Stimulated activated CD4-positive, alpha-beta T cell treated with anti-CD3 and anti-CD28 coated beads, Interleukin-2, amount 100 ng/mL, for 4 hours (primary cell): ENCODE measurements at places on chromosomes 13 and 19.

DNA sequence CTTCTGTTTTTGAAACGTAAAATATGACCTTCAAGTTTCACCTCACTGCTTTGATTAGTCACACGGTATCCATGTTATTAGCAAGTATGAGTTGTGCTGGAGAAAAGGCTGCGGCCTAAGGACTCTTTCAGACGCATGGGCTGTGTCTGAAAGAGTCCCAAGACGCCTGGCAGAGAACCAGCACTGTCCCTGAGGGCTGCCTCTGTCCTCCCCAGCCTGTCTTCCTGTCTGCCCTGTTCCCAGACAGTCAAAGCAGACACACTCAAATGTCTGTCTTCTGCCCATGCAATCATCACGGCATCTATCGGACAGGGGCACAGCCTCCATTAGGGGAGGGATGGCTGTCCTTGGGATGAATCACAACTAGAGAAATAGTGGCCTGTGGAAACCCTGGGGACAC is 65.5 kb downstream of the DPY19L3 start:
- no peak for DNase-seq

GRCh38 chr19:15449620-15450527 is at the start of gene WIZ:
WIZ (minus strand) TSS chr19:15449956; CDS start chr19:15448307, 1,649 bp downstream.
- peak; percentile 72 for DNase-seq

- no peak for DNase-seq
These were observed 31.0 kb upstream of the COX7A1 start for GRCh38 chr19:36183245-36183628.

- DNase-seq, result no peak
These were observed 26.5 kb downstream of the ELL start for GRCh38 chr19:18495204-18495911.

DNA sequence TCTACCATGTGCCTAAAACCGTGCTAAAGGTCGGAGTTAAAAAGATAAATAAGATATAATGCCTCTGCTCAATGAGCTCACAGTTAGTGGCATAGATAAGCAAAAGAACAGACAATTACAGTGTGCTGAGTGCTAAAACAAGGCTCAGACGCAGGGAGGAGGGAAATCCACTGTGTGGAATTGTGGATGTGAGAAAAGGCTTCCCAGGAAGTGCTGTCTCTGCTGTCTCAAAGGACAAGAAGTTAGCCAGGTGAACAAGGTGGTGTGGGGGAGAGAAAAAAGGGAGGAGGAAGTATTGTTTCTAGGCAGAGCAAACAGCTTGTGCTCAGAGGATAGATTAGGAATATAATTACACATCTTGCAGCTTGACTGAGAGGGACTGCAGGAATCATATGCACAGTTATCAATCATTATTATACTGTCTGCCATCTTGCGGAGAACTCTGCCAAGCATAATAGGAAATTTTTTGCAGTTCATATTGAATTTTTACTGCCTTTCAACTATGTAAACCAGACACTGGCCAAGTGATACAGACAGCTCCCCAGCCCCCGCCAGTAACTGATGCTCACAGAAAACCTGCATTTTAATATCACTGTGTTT is 9.3 kb downstream of the C13orf42 start:
- no peak for DNase-seq

DNA sequence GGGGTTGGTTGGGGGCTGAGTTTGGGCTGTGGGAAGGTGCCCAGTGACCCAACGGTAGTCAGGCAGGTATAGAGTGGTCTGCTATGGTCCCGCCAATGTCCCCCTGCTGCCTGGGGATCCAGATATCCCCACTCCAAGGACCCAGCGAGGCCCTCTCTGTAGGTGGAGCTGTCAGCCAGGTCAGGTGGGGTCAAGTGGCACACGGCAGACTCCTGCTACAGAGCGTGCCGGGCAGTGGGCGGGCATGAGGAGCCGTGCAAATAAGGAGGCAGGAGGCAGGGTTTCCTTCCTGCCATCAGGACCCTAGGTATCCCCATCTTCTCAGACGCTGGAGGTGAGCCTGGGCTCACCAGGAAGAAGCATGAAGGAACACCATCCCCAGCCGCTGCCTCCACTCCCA is 14.9 kb downstream of the EVI5L start:
- no peak for DNase-seq

GRCh38 chr19:11027381-11027780 is 61.9 kb upstream of the LDLR start:
- DNase-seq, result no peak

DNA sequence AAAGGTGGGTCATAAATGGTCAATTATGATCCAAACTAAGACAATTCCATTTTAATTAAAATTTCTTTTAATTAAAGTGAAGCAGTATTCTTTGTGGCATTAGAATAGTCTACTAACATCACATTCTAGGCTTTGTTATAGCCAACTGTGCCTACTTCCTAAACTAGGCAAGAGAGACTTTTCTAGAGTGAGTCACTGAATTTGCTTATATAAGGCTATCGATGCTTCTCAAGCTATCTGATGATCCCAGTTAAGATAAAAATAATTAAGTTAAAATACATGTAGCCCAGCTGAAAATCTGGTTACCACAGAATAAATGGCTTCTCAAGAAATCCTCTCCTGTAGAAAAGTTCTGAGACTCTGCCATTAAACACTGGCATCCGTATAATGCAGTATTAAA is 12.5 kb downstream of the ANKRD10 start:
- DNase-seq, result no peak
